CD4-positive, alpha-beta T cell treated with Interleukin-1 beta for 1 hour (primary cell): ENCODE measurements at places on chromosomes 3 and 15.
A peak's percentile ranks its signal among the peaks of the same experiment; 100 is the strongest.

- no peak for DNase-seq
These were observed 45.5 kb upstream of the SLC41A3 start for GRCh38 chr3:126129398-126129891.

- DNase-seq, result no peak
These were observed 25.9 kb upstream of the FBN1 start for GRCh38 chr15:48671103-48672022.

- no peak for DNase-seq
These were observed 115.3 kb downstream of the CORO2B start for GRCh38 chr15:68694111-68694510.

DNA sequence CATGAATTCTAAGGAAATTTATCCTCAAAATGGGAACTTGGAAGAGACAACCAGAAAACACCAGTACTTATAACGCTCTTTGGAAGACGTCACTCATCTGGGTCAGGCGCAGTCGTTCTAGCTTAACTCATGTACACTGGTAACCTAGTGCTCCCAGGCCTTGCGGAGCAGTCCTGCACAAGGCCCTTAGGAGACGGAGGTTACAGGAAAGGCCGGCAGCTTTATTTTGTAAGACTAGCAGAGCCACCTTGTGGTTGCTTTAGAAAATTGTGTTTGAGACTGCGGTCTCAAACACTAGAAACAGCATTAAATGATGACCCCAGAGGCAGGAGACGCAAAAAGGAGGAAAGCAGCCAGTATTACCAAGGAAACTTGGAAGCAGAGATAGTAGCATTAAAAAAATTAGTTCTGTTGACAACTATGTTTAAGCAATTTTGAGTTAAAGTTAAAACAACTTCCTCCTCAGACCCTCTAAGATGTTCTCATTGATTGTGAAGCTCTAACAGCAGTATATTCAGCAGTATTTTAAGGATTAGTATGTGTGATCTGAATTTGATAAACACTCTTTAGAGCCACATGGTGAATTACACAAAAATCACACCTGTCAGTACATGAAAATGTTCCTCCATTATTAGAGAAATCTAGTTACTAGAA is 141.9 kb upstream of the C2CD4B start:
- DNase-seq, result no peak

DNA sequence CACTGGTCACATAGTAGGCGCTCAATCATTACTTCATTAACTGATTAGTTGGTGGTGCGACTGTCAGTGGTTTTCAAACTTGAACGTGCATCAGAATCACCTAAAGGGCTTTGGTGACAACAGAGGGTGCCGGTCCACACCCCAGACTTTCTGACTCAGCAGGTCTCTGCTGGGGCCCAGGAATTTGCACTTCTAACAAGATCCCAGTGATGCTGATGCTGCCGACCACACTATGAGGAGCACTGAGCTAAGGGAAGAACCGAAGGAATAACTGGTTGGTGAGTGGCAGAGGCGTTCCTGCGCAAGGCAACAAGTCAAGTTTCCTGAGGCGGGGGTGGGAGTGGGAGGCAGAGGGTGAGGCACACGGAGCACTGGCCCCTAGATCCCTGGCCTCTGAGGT is 18.8 kb downstream of the HAPLN3 start:
- DNase-seq, result no peak

DNA sequence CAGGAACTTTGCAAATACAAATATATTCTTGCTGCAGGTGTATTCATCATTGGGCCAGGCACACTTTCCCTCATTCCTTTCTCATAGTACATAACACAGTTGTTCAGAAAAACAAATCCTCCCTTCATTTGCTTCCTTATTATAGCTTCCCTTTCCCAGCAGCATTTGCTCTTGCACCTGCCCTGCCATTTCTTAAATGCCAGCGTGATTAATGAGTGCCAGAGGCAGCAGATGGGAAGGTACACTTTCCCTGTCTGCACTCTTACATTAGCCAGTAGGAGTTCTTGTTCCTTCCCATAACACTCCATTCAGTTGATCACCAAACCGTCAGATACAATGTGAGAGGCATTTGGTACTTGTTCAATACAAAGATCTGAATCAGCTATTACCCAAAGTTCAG is 128.5 kb upstream of the GAP43 start:
- no peak for DNase-seq

DNA sequence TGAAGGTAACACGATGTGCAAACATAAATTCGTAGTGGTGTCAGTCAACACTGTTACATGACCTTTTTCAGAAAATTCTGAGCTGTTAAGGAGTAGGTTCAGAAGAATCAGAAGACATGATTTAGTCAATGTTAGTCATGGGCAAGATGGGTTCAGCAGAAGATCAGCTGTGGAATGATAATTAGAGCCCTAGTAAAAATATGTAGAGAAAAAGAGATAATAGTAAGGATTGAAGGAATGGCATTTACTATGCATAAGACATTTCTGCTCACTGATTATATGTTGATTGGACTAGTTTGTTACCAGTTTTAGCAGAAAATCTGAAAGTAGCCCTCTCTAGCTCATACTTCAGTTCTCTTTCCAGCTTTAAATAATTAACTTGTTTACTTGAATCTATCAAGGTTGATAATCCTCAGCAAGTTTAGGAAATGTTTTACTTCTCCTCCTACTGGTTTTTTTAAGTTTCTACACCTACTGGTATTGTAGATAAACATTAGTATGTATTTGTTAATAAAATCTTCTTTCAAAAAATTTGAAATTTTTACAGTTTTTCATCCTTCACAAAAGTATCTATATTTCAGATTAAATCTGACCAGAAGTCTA is 98.6 kb downstream of the ALCAM start:
- DNase-seq, result no peak

- no peak for DNase-seq
These were observed 14.8 kb upstream of the HLTF start for GRCh38 chr3:149101154-149101553.

GRCh38 chr15:48602358-48603122 is 43.0 kb downstream of the FBN1 start:
- DNase-seq, result no peak

DNA sequence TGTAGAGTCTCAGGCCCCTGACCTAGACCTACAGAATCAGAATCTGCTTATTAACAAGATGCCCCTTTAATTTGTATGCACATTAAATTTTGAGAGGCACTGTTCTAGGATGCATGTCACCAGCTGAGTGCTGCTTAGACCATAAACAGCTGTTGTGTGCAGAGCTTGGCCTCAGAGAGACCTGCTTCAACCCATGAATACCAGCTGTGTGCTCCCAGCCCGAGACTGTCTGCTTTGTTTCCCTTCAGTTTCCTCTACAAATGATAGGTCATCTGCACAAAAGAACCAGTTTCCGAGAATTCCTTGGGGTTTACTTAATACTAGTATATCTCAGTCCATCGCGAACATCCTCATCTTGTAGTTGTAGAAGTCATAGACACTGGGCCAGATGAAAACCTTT is 158.5 kb upstream of the PFN2 start:
- no peak for DNase-seq

GRCh38 chr3:105255350-105255749 is 111.4 kb upstream of the ALCAM start:
- no peak for DNase-seq

- no peak for DNase-seq
These were observed 11.9 kb downstream of the OXSM start for GRCh38 chr3:25801786-25802185.

GRCh38 chr3:188197388-188197847 is 43.5 kb downstream of the LPP start:
- DNase-seq, result peak; percentile 7

- no peak for DNase-seq
These were observed 47.4 kb upstream of the VGLL4 start for GRCh38 chr3:11690863-11691766.

DNA sequence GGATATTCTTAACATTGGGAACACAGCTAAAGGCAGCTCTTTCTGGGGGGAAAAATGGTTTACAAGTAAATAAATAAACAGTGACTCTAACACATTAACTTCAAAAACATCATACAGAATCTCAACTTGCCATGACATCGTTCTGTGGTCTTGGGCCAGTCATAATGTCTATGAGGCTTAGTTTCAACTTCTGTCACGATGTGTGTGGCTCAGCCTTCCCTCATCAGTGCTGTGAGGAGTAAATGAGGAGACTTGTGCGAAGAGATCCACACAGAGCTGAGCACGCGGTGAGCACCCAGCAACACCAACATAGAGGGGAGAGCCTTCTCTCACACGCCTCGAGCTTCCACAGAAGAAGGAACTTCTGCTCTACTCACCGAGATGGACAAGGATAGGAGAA is 49.0 kb downstream of the DZIP1L start:
- no peak for DNase-seq

DNA sequence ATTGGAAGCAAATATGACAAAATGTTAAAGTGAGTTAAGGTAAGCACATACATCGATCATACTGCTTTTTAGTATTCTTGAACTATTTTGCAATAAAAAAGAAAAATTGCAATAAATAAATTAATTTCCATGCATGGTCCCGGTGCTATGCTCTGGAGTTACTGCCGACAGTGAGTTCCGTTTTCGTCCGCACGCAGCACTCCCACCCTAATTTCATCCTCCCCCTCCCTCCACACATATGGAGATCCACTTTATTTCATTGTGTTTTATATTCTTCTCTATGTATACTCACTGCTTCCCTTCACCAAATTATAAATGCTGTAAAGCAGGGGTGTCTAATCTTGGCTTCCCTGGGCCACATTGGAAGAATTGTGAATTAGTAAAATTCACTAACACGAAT is 247.3 kb downstream of the THSD4 start:
- DNase-seq, result no peak

- DNase-seq, result no peak
These were observed 1.1 kb upstream of the OR4F15 start for GRCh38 chr15:101810876-101811275.

DNA sequence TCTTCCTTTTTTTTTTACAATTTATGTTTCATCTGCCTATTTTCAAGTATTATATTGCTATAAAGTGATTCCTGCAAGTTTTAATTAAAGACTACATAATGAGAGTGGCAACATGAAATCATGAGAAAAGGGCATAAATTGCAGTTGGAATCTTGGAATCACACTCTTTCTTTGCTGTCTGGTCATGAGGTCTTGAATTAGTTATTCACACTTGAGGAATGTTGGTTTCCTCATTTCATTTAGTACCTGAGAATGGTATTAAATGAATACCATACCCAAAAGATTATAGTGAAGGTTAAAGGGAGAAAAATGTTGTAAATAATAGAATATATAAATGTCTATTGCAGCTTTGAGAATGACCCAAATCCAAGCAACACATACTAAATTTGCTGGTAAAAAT is 25.8 kb upstream of the CNTN3 start:
- no peak for DNase-seq

GRCh38 chr15:41006479-41006878 is 53.2 kb downstream of the CHAC1 start:
- DNase-seq, result no peak

GRCh38 chr15:61032600-61033286 is 196.4 kb downstream of the RORA start:
- no peak for DNase-seq

GRCh38 chr15:66101715-66102395 is 151.7 kb downstream of the MEGF11 start:
- no peak for DNase-seq

GRCh38 chr3:77479021-77479420 is 439.1 kb downstream of the ROBO2 start:
- no peak for DNase-seq

DNA sequence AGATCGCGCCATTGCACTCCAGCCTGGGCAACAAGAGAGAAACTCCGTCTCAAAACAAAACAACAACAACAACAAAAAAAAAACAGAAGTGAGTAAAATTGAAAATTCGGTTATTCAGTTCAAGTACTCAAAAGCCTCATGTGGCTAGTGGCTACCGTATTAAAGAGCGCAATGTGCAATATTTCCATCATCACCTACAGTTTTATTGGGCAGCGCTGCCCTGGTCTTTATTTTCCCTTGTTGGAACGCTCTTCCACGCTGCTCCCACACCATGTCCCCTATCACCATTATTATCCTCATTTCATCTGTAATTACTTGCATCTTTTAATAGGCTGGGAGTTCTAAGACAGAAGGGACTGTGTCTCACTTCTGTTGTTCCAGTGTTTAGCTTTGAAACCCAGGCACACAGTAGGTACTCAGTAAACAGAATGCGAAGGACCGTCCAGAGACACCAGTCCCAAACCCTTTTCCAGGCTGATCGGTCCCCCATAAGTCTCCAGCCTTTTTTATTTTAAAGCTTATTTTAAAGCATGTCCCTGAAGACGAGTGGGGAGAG is 423 bp upstream of the HACD3 start:
- no peak for DNase-seq

GRCh38 chr15:74716651-74717050 is 8.7 kb downstream of the CYP1A1 start:
- DNase-seq, result no peak

- DNase-seq, result no peak
These were observed 223.4 kb downstream of the ATP8B4 start for GRCh38 chr15:49895347-49896223.

DNA sequence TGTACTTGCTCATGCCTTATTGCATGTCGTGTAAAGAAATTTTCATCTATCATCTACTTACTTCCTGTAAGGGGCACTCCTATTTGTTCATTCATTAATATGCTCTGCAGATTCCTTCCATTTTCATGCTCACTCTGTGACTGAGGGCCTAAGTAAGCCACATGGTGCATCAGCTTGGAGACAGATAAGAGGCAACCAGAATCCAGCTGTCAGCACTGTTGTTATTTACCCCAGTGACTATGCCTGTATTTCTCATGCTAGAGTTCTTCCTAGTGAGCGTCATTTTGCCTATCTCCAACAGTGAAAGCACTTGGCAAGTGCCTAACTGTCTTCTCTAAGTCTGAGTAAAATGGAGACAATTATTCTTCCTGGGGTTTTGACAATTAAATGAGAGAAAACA is 124.8 kb upstream of the ABI3BP start:
- no peak for DNase-seq

GRCh38 chr3:40043444-40043755 is 234.0 kb downstream of the MYRIP start:
- DNase-seq, result no peak

- no peak for DNase-seq
These were observed 220.1 kb downstream of the P3H2 start for GRCh38 chr3:189900578-189900977.

DNA sequence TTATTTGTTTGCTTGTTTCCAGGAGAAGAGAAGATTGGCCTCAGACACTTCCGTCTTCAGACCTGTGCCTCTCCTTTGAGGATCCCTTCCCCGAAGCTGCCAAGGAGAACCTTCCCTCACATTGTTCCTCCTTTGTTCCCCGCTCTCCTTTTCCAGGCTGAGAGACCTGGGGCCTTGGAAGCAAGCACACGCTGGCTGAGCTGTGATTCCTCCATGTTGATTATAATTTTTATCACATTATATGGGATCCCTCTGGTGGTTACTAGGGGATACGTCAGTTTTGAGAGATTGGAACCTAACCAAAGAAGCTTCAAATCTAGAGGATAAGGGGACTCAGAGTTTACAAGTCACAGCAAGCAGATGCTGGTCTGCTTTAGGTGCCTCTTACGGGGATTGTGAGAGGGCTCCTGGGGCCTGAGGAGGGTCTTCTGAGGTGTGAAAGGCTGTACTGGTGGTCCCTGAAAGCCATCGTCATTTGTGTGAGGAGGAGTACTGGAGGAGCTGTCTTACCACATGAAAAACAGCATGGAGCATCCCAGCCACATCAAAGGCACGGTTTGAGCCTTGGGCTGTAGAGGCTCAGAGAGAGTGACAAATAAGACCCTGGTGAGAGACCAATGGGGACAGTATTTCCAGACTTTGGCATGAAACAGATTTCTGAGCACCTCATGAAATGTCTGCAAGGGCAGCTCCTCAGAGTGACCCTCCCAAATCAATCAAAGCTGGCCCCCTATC is 760.1 kb upstream of the CFAP20DC start:
- DNase-seq, result no peak
